ENCODE measurements at places on chromosomes 5 and 9.

GRCh38 chr5:126360467-126360866, 62.7 kb upstream of the GRAMD2B start:
- no peak for DNase-seq

DNA sequence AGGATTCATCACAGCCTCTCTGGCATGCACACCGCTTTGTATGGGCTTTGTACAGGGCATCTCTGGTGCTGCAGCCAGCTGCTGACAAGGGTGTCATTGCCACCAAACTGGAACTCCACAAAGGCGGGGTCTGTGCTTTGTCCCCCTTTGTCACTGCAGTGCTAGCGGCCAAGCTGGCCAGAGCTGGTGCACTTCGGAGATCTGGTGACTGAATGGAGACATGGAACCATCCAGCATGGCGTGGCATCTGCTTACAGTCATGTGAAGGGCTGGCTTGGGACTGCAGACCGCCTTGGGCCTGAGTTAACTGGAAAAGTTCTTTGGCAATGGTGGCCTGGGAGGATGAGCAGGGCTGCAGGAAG, 18.7 kb upstream of the COL5A1 start:
- DNase-seq: no peak

- no peak for DNase-seq
Measured at GRCh38 chr9:10331157-10331556, 281.6 kb downstream of the PTPRD start.

DNA sequence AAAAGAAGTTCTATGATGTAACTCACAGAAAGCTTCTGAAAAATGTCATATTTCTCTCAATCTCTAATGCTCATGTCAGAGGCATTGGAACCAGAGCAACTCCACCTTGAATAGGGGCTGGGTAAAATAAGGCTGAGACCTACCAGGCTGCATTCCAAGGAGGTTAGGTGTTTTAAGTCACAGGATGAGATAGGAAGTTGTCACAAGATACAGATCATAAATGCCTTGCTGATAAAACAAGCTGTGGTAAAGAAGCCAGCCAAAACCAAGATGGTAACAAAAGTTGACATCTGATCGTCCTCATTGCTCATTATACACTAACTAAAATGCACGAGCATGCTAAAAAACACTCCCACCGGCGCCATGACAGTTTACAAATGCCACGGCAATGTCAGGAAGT, 411.1 kb upstream of the GRIA1 start:
- no peak for DNase-seq

GRCh38 chr5:50923768-50924494, 257.5 kb downstream of the PARP8 start:
- DNase-seq: no peak

DNA sequence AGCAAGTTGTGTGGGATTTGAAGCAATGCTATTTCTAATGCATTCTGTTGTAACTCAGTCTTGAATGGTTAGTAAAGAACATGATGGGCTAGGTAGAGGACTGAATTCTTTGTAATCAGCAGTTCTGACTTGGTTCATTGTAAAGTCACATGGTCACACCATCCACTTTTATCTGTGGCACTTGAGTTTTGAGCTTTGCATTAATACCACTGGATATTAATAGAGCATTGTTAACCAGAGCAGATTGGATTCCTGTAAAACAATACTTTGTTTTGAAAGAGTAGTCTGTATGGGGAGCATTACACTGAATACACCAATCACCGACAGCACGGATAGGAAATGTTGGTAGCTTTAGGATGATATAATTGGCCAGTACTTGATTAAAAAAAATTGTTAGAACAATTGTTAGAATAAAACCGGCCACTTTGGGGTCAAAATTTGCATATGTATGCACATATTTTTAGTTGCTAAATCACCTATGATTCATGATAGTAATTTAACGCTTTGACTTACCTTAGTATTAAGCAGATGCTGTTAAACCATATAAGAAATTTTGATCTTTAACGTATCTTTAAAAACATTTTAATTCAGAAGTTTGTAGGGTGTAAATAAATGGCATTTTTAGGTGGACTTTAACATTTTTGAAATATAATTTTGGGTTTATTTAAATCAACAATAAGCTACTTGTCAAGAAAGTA, 17.4 kb downstream of the SLC12A2 start:
- DNase-seq: no peak

GRCh38 chr5:31382051-31382878, 149.6 kb downstream of the DROSHA start:
- DNase-seq: no peak

- no peak for DNase-seq
Measured at GRCh38 chr5:180785121-180785781, 17.4 kb downstream of the MGAT1 start.

GRCh38 chr5:170164921-170165320, 59.2 kb downstream of the FOXI1 start:
- DNase-seq: no peak

- DNase-seq: no peak
Measured at GRCh38 chr9:82456642-82457041, 468.1 kb downstream of the SPATA31D1 start.

- no peak for DNase-seq
Measured at GRCh38 chr9:116298249-116298648, 144.7 kb downstream of the PAPPA start.

GRCh38 chr5:52988335-52989024, 672 bp upstream of the ITGA2 start:
- no peak for DNase-seq

GRCh38 chr9:15253197-15253596, 53.8 kb downstream of the TTC39B start:
- no peak for DNase-seq

DNA sequence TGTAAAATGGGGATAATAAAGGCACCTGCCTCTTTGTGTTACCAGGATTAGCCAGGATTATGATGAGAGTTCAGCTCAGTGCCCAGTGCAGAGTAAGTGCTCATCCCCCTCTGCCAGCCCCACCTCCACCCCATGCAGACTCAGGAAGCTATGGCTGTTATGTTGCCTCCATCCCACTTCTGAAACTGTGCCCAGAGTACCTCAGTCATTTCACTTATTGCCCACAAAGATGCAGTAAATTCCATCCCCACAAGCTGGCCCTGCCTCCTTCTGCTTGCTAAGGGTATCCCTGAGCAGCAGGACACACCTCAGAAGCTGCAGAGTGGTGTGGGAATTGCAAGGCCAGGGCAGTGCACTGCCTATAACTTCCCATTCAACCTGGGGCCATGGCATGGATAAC, 415.1 kb downstream of the SPOCK1 start:
- DNase-seq: no peak

- DNase-seq: no peak
Measured at GRCh38 chr5:174837919-174838902, 113.8 kb downstream of the MSX2 start.

- DNase-seq: no peak
Measured at GRCh38 chr9:76904661-76905457, 1.1 kb downstream of the PRUNE2 start.

GRCh38 chr5:169657127-169657526, 20.1 kb downstream of the DOCK2 start:
- no peak for DNase-seq

- DNase-seq: no peak
Measured at GRCh38 chr5:109258755-109259154, 151.0 kb downstream of the PJA2 start.

DNA sequence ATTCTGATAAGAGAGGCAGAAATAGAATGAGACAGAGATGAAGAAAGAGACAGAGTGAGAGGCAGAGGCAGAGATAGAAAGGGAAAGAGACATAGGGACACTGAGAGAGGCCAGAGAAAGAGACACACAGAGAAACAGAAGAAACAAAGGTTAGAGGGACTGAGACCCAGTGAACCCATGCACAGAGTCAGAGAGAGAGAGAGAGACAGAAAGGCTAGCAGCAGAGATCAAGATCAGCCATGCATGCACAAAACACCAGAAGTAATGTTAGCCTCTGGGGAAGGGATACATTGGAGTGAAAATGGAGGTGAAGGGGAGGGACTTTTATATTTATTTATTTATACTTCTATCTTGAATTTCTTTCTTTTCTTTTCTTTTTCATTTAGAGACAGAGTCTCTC, 14.1 kb upstream of the SPARC start:
- no peak for DNase-seq

GRCh38 chr5:176545737-176546509, 3.2 kb upstream of the CDHR2 start:
- no peak for DNase-seq

- no peak for DNase-seq
Measured at GRCh38 chr5:135393691-135394090, 5.3 kb downstream of the MACROH2A1 start.

DNA sequence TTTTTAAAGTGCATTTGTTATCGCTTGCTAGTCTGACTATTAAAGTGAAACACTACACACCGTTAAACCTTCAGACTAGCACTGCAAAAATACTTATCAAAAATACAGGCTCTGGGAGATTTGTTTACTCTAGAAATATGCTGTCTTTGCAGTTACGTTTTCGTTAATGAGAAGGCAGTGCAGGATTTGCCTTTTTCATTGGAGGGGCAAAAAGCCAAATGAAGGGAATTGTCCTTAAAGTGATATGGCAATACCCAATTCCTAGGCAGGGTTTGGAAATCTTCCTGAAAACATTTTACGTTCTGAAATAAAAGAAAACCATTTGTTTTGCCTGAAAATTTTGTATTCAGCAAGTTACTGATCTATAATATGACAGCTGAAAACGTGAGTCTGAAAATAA, 1800.2 kb downstream of the MAT2B start:
- DNase-seq: no peak

DNA sequence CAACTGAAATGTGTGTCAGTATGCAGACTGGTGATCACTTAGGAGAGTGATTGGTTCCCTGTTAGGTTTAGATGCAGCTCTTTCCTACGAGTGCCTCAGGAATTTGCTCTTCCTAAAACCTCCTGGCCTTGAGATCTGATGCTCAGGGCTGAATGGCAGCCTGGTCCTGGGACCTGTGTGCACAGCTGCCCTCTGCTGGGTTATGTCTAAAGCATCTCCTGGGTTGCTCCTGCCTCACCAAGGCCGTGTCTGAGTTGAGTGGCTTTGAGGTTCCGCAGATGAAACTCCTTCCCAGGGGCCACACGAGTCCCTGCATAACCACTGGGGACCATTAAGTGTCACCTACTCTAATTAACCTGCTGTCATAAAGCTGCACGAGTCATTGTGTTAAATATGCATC, 59.5 kb downstream of the MVB12B start:
- DNase-seq: no peak

- no peak for DNase-seq
Measured at GRCh38 chr9:7375013-7375511, 424.5 kb downstream of the DMAC1 start.

DNA sequence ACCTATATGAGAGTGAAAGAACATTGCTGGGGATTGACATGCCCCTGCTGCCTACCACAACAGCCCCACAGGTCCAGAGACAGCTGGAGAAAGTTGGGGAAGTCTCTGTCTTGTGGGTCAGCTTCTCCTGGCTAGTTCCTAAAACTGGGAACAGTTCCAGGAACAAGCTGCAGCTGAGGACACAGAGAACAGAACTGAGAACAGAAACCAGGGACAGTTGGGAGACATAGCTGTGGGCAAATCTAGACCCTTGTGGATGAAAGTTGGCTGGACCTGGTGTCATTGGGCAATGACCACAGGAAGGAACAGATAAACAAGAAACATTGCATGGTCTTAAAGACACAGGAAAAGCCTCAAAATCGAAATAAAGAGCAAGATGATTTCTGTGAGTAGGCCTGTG, 58.3 kb upstream of the MOCS2 start:
- DNase-seq: no peak

DNA sequence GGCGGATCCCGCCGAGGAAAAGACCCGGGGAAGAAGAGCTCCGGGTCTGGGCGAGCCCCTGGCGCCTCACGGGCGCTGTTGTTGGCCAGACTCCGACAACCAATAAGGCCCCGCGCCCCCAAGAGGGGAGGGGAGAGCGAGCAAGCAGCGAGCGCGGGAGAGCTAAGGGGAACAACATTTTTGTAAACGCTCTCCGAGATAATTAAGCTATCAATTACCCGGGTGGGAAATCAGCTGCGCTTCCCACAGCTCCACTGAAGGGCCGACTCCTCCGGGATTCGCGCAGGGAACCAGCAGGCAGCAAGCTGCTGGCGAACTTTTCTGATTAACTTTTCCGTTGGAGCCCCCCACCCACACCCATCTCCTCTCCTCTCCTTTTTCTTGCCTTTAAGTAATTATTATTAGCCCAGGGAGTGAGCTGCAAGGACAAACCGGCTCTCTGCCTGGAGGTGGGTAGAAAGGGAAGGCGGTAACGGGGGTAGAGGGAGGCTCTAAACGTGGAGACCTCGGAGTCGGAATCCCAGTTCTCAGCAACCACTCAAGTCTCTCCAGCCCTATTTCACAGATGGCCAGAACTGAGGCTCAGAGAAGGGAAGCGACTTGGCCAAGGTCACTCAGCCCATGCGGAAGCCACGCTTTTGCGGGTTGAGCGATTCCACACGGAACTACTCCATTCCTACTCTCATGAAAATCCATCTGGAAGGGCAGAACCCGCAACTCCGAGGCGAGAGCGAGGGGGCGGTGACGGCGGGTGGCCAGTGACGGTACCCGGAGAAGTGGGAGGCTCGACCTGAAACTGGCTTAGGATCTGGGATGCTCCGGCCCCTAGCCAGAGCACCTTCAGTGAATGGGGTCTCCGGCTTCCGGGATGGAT, 1.3 kb downstream of the ASTN2 start:
- DNase-seq: no peak

- no peak for DNase-seq
Measured at GRCh38 chr5:93578813-93579691, 2.0 kb downstream of the NR2F1-AS1 start.

- DNase-seq: no peak
Measured at GRCh38 chr9:115671236-115671962, 482.2 kb upstream of the PAPPA start.

GRCh38 chr5:68217047-68217355, 1.4 kb downstream of the PIK3R1 start:
- DNase-seq: no peak

GRCh38 chr9:81906671-81907070, 21.6 kb upstream of the SPATA31D4 start:
- DNase-seq: no peak

DNA sequence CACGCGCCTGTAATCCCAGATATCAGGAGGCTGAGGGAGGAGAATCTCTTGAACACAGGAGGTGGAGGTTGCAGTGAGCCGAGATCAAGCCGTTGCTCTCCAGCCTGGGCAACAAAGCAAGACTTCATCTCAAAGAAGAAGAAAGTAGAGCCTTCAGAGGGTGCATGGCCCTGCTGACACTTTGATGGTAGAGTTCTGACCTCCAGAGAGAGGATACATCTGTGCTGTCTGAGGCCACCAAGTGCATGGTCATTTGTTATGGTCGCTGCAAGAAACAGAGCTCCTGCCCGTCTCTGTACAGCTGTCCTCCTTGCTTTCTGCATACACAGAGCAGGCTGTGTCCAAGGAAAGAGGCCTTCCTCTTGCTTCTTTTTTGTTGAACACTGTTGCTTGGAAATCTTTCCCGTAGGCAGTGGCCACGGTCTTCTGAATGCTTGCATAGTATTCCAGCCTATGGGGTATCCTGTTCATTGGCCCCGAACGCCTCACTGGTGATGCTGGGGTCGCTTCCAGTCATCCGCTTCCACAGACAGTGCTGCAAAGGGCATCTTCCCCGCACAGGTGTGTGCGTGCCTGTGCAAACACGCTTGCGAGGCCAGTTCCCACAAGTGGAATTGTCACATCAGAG, 36.8 kb upstream of the UNC5A start:
- no peak for DNase-seq
